ENCODE measurements at places on chromosomes 2 and 18.

DNA sequence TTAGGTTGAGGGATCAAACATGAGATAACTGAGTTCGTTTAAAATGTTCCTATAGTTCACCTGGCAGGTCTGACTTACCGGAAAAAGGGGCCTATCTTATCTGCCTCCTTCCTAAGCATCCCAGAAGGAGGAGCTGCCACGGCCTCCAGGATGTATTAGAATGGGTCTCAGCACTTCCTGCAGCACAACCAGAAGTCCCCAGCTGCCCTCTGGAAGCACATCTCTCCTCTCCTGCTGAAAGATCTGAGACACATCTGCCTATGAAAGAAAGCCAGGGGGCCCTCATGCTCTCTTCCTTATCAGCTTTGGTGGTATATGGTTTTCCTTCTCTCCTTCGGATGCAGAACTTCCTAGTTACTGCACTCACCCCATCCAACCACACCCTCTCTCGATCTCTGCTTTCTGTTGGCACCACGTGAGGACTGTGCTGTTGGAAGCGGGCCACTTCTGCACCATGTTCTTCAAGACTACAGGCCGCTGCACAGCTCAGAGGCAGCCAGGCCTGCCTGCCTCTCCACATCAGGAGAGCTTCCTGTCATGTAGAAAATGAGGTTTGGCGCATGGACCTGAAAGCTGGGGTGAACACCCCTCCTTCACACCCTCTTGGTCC is 6.5 kb downstream of the IGFBP5 start:
- no peak for DNase-seq

GRCh38 chr2:230872968-230873660 is 8.4 kb downstream of the ITM2C start:
- DNase-seq: no peak

- no peak for DNase-seq
These were observed 49.2 kb upstream of the TUBA3D start for GRCh38 chr2:131426727-131427126.

DNA sequence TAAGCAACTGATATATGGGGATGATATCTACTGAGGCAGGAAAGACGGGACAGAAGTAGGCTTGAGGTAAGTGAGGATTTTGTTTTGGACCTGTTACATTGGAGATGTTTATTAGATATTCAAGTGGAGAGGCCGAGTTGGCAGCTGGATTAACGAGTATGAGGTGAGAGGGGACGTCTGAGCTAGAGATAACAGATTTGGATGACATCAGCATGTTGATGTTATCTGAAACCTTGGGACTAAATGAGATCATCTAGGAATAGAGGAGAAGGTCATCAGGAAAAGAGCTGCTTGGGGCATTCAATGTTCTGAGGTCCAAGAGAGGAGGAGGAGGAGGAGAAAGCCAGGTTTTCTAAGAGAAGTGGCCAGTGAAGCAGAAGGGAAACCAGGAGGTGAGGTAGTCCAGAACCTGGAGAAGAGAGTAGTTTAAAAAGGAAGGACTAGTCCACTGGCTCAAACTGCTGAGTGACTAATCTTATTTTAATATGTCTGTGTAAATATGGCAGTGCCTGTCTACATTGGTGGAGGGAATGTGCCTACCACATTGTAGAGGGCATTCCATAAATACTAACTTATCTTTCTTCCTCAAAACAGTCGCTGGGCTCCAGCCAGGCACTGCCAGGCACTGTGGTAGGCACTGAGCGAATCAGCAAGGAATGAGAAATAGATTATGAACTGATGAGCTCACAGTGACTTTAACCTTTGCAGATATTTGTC is 488.3 kb downstream of the DLGAP1 start:
- no peak for DNase-seq

GRCh38 chr2:122329278-122329677 is 573.8 kb downstream of the TSN start:
- no peak for DNase-seq

- no peak for DNase-seq
These were observed 35.0 kb upstream of the AGAP1 start for GRCh38 chr2:235458839-235459273.

DNA sequence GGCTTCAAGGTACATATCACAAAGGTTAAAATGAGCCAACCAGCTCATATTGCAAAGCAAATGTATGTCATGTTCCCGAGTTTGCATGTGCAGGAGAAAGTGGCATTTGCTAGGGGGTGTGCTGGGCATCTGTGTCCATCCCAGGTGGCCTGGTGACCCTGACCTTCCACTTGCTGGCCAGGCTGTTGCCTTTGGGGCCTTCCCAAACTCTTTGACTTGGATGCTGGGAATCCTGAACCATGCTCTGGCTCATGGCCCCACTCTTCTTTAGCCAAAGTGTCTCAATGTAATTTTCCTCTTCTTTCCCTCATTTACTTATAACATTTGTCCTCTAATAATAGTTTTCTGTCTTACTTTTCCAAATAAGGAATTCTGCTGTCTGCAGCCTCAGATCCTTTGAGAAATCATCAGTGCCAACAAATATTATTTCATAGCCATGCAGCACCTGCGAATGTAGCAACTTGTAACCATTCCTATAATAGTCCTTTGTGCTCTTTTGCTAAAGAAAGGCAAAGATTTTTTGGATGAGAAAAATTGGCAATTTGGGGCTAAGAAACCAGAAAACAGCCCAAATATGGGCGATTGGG is 64.2 kb downstream of the MTCL1 start:
- no peak for DNase-seq

Measured in globus pallidus (tissue), 1 donor.